Brain pericyte (primary cell): ENCODE measurements at places on chromosomes 6 and 20.
A peak's percentile ranks its signal among the peaks of the same experiment; 100 is the strongest.

DNA sequence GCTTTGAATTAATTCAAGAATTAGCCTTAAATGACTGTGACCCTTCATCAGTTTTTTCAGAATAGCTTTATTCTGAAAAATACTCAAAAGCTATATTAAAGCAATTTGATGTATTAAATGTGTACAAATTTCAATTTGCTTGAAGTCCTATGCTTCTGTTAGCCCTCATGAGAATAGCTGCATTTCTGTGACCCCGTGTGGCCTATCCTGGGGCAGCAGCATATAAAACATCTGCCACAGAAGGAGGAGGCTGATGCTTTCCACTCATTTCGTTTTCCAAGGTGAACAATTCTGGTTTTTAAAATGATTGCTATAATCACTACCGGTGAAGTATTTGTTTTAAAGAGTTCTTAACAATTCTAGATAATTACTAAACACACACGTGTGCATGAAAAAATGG lies 360.3 kb downstream of the BTBD9 start:
- no peak for DNase-seq

GRCh38 chr20:59993736-59994430 lies 35.7 kb downstream of the CDH26 start:
- DNase-seq, result no peak

- DNase-seq, result no peak
Measured at GRCh38 chr6:25042536-25042935, 106.8 kb upstream of the RIPOR2 start.

DNA sequence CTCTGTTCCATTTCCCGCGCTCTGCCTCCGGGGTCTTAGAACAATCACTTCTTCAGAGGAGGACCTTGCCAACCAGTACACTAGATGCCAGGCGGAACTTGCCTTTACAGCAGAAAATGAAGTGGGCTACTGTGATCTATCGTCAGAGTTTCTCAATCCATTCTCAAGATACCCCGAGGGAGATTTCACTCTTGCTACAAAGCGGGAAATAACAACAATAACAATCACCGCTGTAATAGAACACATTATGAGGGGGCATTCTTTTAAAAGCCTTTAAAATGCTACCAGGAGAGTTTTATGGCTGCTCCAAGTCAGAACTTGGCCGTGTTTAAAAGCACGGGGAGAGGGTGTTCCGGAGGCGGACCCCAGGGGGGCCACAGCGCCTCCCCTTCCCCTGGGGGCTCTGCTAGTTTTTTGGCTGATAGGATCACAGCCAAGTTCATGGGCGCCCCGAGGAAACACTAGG lies 617.0 kb upstream of the AGPAT4 start:
- DNase-seq, result no peak

GRCh38 chr6:163814494-163815364 lies 400.2 kb downstream of the QKI start:
- peak; percentile 41 for DNase-seq

GRCh38 chr6:93968126-93968525 lies 548.8 kb upstream of the EPHA7 start:
- DNase-seq, result no peak

- no peak for DNase-seq
Measured at GRCh38 chr6:45432977-45433376, 55.2 kb upstream of the SUPT3H start.

DNA sequence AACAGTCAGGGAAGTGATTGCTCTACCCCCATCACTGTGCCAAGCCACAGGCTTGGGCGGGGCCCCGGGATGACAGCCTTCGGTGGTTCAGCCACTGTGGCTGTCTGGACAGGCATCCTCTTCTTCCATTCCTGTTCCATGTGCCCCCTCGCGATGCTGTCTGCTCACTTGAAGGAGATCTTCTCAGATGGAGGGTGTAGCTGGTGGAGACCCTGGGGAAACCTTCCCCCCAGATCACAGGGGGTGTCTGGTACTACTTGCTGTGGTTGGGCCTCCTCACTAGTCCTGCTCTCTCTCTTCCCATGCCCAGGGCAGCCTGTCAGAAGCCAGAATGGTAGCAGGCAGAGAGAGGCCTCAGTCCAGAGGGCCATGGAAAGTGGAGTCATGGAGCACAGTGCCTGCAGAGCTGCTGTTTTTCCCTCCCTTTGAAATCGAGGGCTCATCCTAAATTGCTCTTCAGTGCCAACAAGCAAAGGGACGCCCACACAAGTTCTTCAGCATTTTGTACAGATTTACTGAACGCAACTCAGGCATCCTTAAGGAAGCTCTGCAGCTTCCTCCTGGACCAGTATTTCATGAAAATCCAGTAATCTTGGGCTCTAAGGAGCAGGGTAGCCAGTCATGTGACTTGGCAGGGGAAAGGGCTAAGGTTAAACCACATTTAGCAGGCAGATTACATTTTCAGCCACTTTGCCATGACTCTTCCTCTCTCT lies 326.6 kb downstream of the ZFAND3 start:
- DNase-seq, result no peak

- DNase-seq, result no peak
Measured at GRCh38 chr6:34509782-34510181, 43.9 kb downstream of the PACSIN1 start.

DNA sequence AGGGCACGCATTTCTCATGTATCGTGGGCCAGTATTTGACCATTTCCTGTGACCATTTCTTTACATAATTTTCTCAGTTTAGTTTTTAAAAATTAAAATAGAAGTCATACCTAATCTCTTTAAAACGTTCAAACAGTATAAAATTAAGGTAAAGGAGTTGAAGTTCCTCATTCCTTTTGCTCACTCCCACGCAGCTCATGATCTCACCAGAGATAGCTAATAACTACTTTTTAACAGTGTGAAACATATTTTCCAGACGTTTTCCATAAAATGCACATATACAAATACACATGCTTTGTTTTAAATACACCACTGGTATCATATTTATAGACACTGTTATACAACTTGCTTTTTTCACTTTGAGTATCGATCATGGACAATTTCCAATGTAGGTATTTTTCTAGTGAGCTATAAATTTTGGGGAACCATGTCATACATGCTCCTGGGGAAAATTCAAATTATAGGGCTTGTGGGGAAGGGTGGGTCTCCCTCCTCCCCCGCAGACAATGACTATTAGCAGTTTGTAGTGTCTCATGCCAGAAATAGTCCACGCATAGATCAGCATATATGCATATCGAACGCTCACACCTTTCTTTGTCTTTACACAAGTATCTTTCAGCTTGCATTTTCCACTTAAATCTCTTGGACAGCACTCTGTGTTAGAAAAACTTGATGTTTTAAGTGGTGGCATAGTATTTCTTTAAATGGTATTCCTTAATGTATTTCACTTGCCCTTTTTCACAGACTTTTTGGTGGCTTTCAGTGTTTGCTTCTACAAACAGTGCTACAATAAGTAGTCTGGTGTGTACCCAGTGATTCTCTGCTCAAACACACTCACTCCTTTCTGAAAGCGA lies 145.5 kb upstream of the ZNF217 start:
- no peak for DNase-seq

DNA sequence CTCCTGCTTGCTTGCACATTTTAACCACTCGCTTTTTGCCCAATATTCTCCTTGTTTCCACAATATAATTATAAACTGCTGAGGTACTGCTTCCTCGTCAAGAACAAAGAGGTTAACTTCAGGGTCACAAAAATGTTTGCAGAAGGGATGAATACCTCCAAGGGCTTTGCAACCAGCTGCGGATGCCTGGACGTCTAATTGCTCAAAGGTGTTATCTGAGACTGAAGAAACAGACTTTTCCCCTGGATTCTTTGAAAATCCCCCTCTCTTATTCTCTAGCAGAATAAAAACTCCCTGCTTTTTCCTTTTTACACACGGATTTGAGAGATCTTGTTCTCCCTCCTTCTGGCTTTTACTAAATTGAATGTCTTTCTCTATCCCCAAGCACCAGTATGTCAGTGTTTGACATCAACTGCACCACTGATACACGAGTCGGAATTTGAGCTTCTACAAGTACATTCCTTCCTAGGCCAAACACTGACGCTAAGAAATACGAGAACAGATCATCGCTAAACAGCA lies 336 bp upstream of the SMPDL3A start:
- no peak for DNase-seq

DNA sequence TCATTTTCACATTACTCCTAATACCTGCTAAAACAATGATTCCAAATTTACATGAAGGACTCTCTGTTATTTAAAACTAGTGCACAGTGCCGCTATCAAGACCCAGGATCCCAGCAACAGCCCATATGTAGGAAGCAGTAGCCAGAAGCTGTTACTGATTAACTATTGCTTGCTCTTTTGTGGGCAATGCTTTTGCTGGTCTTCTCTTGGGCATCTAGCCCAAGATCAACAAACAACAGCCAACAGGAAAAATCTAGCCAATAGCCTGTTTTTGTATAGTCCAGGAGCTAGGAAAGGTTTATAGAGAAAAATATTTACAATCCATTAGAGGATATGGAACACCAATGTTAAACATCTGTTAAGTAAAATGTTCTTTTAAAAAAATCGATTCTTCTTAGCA lies 22.1 kb upstream of the TENT5A start:
- no peak for DNase-seq

GRCh38 chr20:63442100-63442493 lies 30.4 kb downstream of the KCNQ2 start:
- DNase-seq, result no peak

- no peak for DNase-seq
Measured at GRCh38 chr6:125577124-125577662, 172.2 kb upstream of the HEY2 start.

DNA sequence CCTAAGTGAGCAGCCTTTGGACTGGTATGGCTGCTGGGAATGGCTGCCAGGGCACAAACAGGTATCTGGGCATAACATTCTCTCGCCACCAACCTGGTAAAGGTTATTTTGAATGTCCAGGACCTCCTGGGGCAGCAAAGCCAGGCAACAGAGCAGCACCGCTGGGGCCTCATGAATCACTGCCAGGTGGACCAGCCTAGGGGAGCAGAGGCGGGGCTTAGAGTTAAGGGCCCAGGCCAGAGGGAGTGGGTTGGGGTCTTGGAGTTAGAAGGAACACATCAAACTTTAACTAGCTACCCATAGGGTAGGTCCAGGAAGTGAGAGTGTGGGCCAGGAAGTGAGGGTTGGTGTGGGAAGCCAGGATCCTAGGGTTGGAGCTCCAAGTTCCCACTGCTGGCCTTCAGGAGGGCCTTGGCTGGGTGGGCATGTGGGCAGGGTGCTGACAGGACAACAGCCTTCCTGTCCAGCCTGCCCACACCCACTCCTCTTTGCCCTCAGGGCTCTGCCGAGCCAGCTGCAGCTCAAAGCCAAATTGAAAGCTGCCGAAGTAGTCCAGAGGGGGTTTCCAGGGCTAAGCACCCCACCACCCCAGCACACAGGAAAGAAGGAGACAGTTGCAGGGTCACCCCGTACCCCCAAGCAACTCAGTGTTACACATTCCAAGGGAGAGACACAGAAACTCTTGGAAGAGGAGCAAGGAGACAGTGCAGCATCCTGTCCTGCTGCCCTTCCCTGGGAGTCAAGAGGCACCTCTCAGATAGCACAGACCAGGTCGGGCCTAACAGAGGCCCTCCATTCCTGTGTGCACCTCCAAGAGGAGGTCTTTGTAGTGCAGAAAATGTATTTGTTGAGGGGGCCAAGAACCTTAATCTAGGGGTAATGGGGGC lies 2.6 kb downstream of the NFKBIE start:
- no peak for DNase-seq

GRCh38 chr6:13617066-13617465 lies 1.9 kb downstream of the NOL7 start:
- DNase-seq, result no peak

GRCh38 chr6:51120016-51120415 lies 301.3 kb downstream of the TFAP2B start:
- no peak for DNase-seq

DNA sequence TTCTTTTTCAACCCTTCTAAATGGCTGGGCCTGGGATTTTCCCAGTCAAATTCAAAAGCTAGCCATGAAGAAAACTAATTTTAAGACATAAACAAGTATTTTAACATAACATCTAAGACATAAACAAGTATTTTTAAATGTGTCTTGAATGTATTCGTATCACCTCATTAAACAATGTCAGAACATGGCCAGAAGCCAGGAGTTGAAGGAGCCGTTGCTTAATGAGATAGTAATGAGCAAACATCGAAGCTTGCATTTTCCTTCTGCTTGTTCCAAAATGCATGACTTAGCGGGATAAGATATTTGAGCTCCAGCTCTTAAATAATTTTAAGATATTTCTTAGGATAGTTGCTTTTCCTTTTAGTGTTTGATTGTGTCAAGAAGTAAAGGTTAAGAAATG lies 4.2 kb upstream of the RNF182 start:
- DNase-seq, result no peak

DNA sequence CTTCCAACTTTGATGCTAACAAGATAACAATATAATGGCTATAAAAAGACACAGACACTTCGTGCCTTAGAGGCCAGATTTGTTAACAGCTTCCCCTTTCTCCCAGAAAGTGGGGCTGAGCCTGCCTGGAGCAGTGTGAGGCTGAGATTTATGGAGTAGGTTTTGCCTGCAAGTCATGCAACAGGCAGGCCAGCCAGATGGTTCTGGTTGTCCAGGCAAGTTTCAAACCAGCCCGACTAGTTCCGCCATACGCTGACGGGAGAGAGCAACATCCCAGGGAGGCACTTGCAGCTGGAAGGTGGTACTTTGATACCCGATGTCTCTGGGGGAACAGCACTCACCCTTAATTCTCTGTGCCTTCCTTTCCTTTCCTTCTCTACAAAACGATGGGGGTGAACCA lies 81.3 kb upstream of the NAA20 start:
- no peak for DNase-seq

DNA sequence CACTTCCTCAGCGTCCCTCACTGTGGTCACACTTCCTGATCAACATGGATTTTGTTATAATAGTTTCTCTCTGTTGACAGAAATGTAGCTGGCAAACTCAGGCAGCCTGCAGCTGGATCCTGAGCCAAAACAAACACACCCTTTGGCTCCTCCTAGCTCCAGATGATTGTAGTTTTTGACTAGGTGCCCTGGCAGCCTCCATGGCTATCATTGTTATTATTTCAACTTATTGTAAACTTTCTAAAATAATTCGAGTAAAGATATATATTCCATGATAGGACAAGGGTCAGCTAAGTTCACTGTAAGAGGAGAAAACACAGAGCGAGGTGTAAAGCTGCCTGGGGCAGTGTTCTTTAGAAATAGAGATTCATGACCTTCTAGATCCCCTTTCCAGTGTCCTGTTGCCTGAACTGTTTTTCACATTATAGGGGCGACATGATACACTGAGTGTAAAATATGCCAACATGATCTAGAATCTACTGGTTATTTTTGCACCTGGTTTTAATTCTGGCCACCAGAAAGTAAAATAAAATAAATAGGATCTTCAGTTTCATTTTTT lies 98.2 kb upstream of the HDGFL1 start:
- peak; percentile 73 for DNase-seq

DNA sequence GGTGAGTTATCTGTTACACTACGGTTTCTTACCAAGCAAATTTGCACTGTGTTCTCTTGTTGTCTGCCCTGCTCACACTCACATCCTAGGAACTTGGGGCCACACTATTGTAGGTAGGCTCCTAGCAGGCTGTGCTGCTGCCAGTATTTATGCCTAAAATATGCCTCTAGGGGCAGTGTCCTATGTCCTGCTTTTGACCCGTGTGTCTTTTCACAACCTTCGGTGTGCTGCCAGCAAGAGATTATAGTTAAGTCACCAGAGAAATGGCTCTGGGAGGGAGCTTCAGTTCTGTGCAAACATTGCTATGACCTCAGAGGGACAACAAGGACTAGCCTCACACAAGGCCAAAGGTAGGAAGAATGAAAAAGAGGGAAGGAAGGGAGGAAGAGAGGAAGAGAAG lies 8.9 kb upstream of the TAAR5 start:
- DNase-seq, result no peak

- no peak for DNase-seq
Measured at GRCh38 chr20:64090165-64090564, 6.0 kb upstream of the LKAAEAR1 start.
